LNCaP clone FGC (cell line): ENCODE measurements at places on chromosomes 7 and 10.
A peak's percentile ranks its signal among the peaks of the same experiment; 100 is the strongest.

DNA sequence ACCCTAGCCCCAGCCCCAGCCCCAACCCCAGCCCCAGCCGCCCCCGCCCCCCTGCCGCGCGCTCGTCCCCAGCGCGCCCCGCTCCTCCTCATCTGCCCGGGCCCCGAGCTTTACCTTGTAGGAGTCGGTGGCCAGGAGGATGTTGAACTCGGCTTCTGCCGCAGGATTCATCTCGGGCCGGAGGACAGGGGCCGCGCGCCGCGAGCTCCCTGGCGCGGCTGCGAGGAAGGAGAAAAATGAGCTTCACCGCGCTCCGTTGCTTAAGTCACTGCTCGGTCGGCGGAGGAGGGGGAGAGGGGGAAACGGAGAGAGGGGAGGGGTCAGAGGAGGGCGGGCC, at the start of gene NAMPT:
Gene NAMPT (minus strand): TSS at position 270 of the 337 bp plus-strand sequence. CDS start 99 bp downstream, at position 171.
- no peak for DNase-seq

DNA sequence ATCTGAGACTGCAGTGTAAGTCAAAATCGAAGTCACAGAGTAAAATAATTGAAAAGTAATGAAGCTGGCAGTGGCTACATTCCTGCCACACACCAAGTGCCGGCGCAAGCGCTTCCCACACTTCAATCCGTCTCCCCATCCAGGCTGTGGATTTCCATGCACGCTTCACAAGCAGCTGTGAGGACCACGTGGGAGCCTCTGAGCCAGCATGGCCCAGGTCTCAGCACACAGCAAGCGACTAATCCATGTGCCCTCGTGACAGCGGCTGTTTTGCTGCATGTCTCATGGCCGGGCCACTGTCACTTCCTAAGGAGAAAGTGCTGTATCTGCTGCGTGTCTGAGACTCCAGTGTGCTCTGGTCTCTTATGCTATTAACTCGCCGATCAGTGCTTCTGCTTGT, 566.9 kb downstream of the DNAJB6 start:
- no peak for DNase-seq

DNA sequence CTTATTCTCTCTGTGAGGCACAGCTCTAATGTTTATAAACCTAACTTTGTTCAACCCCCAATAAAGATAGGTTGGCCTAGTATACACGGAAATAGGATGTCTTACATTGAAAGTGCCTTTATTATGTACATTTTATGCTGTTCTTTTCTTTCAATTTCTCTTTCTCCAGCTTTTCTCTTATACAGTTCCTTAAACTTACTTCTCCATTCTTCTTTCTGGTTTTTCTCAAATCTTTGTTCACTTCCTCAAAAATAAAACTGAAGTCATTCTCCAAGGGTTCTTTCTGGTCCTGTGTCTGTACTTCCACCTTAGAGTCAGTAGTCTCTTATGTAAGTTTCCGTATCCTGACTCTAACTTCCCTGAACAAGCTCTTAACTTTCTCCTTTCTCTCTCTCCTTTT, 29.2 kb upstream of the NAMPT start:
- DNase-seq: no peak

DNA sequence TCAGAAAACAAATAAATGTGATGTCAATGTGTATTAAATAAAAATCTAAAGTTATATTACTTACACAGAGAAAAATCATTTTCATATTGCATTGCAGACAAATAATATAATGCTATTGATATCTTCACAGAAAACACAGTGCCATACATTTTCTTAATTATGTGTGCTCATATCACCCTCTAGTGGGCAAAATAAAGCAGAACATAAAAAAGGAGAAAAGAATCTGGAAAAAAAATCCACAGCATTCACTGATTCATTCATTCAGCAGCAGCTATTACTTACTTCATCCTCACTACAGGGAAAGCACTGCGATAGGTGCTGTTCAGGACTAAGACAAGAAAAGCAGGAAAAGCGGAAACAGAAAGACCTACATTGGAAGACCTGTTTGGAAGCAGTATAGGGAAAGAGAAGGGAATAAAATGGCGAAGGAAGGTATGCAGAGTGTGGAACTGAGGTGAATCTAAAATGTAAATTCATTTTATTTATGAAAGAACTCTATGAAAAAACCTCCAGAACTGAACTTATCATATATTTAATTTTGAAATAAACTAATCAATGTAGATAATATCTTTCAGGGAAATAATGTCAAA, 73.2 kb downstream of the POT1 start:
- peak; percentile 6 for DNase-seq

GRCh38 chr10:24467605-24468004, 256.1 kb downstream of the ARHGAP21 start:
- DNase-seq: no peak
